Right ventricle myocardium superior (tissue), 1 donor: ENCODE measurements at places on chromosomes 1 and 21. TPM values are rescaled to one million over a fixed set of nuclear protein-coding genes. Genes with fewer than 3 reads are reported as not detected.

Gene OLFML2B
- 2.2 TPM for total RNA-seq

Gene DMRTA2
- total RNA-seq: not detected

Gene TEDDM1
- not detected for total RNA-seq

Gene FAM177B
- not detected for total RNA-seq

Gene TSTD1
- total RNA-seq: 9.3 TPM

Gene UCHL5
- total RNA-seq: 42.3 TPM

Gene ICOSLG
- 4.3 TPM for total RNA-seq

DNA sequence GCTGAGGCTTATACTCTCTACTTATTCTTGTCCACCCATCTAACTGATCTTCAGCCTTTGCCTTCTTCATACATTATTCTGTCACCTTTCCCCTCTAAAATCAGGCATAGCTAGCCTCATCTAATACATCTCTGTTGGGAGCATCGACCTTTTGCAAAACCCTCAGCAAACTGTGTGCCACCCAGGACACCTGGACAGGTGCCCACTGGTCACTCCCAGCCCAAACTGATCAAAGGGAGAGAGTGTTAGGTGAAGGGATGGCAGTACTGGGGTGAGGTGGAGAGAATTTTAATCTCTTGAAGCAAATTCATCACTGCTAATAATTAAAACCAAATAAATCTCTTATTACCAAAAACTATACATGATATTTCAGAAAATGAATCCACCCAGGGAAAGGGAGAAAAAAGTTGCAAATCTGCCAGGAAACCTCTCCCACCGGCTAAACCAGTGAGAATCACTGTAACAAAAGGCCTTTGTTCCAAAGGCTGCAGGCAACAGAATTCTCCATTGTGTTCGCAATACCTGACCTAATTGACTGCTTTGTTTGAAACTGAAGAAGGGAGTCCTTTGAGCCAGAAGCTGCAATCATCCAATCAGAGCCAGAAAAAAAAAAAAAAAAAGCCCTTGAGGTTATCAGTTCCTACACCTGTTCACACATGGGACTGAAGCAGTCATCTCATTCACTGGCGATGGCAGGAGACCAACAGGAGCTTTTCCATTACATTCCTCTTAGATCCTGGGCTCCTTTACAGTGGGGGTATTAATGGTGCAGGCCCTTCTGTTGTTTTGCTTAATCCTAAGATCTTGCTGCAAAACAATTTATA, 172.6 kb downstream of the APP start:
- DNase-seq: no peak

GRCh38 chr1:6831366-6831765, 46.1 kb downstream of the CAMTA1 start:
- no peak for DNase-seq

- no peak for DNase-seq
These were observed 11.9 kb downstream of the NIPAL3 start for GRCh38 chr1:24427545-24427862.

DNA sequence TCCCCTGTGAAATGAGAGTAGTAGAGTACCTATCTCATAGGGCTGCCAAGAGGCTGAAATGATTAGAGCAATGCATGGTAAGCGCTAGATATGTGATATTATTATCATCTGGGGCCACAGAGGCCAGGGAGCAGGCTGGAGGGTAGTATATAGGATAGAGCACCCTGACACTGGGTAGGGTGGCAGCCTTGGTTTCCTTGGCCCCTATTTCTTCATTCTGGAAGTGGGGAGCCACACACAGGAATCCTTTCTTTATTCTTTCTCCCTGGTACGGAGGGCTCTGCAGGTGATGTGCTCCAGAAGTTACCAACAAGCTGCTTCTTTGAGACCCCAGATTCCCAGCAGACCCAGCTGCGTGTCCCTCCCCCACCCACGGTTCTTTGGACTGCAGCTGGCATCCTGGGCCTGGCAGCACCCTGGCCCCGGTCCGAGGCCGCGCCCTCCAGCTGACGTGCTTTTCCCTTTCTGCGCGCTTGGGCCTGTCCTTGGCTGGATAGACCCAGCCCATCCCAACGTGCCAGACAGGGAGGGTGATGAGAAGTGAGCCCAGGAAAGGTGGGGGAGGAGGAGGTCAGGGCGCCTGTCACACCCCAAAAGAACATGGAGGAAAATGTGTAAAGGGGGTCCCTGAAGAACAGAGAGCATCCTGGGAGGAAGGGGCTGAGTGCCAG, 18.2 kb downstream of the INAVA start:
- DNase-seq: no peak

DNA sequence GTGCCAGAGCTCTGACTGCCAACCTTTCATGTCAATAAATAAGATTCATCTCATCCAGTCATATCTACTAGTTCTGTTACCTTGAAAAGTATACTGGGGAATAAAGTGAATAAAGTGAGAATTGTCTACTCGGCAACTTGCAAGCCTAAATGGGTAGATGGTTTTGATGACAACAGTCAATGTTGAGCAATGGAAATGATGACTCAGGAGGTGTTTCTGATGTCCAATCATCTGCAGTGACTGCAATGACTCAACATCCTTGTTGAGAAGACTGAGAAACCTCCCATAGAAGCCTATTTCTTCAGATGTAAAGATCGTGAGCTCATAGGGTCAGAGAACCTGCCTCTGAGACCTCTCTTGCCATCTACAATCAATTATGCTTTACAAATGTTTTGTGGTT, 276.4 kb downstream of the SPATA17 start:
- DNase-seq: no peak

DNA sequence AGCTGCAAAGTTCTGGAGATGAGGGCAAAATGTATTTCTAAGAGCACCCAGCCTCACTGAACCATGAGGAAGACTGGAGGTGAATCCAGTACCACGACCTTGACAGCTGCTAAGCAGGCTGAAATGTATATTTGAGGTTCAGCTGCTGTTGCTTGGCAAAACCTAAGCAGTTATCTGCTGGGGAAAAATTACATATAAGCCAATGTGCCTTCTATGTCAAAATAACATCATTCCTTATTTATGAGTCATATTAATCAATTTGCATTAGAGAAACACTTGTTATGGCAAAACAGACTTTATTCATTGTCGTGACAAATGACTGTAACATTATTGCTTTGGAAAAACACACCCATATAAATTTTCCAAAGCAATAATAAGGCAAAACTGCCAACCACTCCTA, 560.5 kb upstream of the NR5A2 start:
- no peak for DNase-seq
